Fibroblast of upper back skin (primary cell): ENCODE measurements at places on chromosomes 16 and 17.

DNA sequence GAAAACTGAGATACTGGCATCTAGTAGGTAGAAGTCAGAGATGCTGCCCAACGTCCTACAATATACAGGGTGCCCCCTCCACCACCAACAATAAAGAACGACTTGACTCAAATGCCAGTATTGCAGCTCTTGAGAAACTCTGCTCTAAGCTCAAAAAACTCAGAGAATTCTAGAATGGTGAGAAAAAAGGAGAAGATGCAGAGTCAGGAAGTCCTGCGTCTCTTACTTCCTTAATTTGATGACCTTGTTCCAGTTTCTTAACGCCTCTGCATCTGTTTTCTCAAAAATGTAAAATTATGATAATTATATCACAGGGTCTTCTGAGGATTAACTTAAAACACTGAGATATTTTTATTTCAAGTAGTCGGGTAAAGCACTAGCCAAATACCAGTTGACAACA is 1.7 kb upstream of the HSBP1 start:
- no peak for DNase-seq

DNA sequence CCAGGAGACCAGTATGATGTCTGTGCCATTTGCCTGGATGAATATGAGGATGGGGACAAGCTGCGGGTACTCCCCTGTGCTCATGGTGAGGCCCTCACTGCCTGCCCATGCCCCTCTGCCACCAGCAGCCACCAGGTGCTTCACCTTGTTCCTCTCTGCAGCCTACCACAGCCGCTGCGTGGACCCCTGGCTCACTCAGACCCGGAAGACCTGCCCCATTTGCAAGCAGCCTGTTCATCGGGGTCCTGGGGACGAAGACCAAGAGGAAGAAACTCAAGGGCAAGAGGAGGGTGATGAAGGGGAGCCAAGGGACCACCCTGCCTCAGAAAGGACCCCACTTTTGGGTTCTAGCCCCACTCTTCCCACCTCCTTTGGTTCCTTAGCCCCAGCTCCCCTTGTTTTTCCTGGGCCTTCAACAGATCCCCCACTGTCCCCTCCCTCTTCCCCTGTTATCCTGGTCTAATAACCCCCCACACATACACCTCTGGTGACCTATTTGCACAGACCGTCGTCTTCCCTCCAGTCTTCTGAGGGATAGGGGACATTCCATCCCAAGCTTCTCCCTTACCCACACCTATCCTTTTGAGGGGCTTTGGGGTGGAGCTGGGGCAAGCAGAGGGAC is 3.7 kb downstream of the PFN1 start:
- no peak for DNase-seq

GRCh38 chr16:5446623-5447240 is 349.1 kb upstream of the EEF2KMT start:
- DNase-seq: no peak

- DNase-seq: no peak
These were observed 11.9 kb upstream of the SLC38A10 start for GRCh38 chr17:81306898-81307510.

DNA sequence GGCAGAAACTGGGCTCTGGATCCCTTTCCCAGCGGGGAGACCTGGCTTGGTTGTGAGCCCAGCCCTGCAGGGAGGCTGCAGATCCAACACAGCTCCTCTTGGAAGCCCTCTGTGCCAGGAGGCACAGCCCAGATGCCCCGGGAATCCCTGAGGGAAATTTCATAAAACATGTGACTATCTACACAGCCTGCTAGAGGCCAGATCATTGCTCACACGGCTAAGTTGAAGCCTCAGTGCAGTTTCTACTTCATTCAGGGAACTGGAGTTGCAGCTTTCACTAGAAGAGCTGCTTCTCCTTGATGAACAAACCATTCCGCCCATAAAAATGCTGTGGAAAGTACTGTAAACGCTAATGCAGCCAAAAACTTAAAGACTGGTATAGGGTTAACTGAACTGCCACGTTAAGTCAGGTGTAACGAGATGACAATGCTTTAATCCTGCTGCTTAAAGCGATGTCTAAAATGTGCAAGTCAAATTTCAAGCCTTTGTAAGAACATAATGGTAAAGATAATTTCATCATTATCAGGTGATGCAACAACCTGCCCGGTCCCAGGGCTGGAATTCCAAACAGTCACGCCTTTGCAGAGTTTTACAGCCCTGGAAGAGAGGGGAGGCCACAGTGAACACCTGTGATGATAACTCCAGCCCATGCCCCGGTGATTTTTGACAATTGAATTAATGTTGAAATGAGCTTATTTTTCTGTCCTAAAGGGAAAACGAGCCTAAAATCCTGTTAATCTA is 172.5 kb downstream of the ZFHX3 start:
- DNase-seq: no peak

DNA sequence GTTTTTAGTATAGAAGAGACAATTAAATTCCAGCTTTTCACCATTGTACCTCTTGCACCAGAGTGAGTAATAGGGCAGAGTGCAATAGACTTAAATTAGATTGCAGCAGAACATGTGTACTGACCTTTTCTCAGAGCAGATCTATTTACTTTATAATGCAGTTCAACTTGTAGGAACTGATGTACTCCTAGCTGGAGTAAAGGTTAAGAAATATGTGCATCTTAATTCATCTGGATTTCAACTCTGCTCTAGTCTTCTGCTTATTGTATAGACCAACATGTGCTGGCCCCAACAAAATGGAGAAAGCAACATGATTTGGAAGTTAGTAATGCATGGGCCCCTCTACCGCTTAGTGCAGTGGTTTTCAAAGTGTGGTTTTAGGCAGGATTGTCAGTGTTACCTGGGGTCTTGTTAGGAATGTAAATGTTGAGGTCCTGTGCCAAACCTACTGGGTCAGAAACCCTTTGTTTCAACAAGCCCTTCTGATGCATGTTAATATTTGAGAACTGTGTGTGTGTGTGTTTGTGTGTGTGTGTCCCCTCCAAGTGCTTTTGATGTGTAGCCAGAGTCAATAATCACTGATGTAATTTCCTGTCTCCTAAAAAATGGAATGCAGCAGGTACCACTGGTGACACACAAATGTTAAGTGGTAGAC is 138.6 kb downstream of the TOX3 start:
- DNase-seq: no peak

GRCh38 chr16:35552763-35553162 is 2093.4 kb downstream of the TP53TG3F start:
- DNase-seq: no peak

- no peak for DNase-seq
These were observed 10.7 kb upstream of the LITAF start for GRCh38 chr16:11597235-11598095.

GRCh38 chr17:77445760-77446532 is 305.2 kb downstream of the SEC14L1 start:
- DNase-seq: no peak

- DNase-seq: peak; percentile 79
These were observed 20.1 kb upstream of the TAOK1 start for GRCh38 chr17:29369831-29370735.

GRCh38 chr16:21302898-21303528 is 24.9 kb upstream of the CRYM start:
- DNase-seq: peak; percentile 63

GRCh38 chr17:2551493-2551892 is 39.8 kb upstream of the METTL16 start:
- no peak for DNase-seq

GRCh38 chr17:47869114-47869513 is 18.2 kb upstream of the SP6 start:
- no peak for DNase-seq
